M059J (cell line): ENCODE measurements at places on chromosomes 1 and 21. TPM values are rescaled to one million over a fixed set of nuclear protein-coding genes. Genes with fewer than 3 reads are reported as not detected.
A peak's percentile ranks its signal among the peaks of the same experiment; 100 is the strongest.

- DNase-seq: no peak
Measured at GRCh38 chr1:226436855-226437491, 29.1 kb upstream of the PARP1 start.

GRCh38 chr1:232249861-232250777, 379.8 kb downstream of the SIPA1L2 start:
- no peak for DNase-seq

GRCh38 chr1:109383854-109384253, 13.9 kb downstream of the SORT1 start:
- DNase-seq: no peak

GRCh38 chr1:39846796-39847195, 36.5 kb downstream of the TRIT1 start:
- DNase-seq: no peak

The ZNF683 gene
- total RNA-seq: not detected in 2 replicates

- peak; percentile 84 for DNase-seq
Measured at GRCh38 chr1:202505356-202505755, 156.9 kb downstream of the PPP1R12B start.

DNA sequence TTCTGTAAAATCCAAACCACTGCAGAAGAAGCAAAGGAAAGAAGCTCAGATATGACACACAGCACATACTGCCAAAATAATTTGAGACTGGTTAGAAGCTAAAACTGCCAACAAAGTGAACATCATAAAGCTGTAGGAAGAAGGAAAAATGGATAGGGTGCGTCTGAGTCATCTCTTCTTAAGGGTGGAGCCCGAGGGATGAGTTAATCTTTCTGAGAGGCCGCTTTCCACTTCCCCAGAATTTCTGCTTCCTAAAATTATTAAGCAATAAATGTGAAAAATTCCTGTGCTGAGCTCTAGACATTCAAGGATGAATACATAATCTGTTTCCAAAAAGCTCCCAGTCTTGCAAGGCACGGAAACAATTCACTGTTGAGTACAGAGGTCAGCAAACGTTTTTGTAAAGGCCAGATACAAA, 20.1 kb downstream of the PPT1 start:
- DNase-seq: peak; percentile 16
